Myocyte (in vitro differentiated cells): ENCODE measurements at places on chromosomes 11 and 22. TPM values are rescaled to one million over a fixed set of nuclear protein-coding genes. Genes with fewer than 3 reads are reported as not detected.

ADM2 gene
- total RNA-seq = 0.67 and 1.6 TPM in 2 replicates

NARS2 gene
- 28.0 and 29.9 TPM in 2 replicates for total RNA-seq

TTC38 gene
- total RNA-seq = 31.5 and 38.9 TPM in 2 replicates

C11orf91 gene
- total RNA-seq = not detected in 2 replicates

OR5A1 gene
- not detected in 2 replicates for total RNA-seq

MISFA gene
- total RNA-seq = 1.0 and 4.8 TPM in 2 replicates

TMA7B gene
- not detected in 2 replicates for total RNA-seq

FOSL1 gene
- total RNA-seq = 7.5 and 11.6 TPM in 2 replicates
